ENCODE measurements at places on chromosomes 4 and X. TPM values are rescaled to one million over a fixed set of nuclear protein-coding genes. Genes with fewer than 3 reads are reported as not detected.

The MAOB gene
- 0.10 TPM for total RNA-seq

The NAP1L5 gene
- total RNA-seq = 5.9 TPM

The VCX3B gene
- total RNA-seq = not detected

The GAGE12H gene
- total RNA-seq = not detected

The NDP gene
- total RNA-seq = not detected

The RAI2 gene
- 0.82 TPM for total RNA-seq

The ATOH1 gene
- not detected for total RNA-seq

The PAGE1 gene
- total RNA-seq = not detected

The CRMP1 gene
- total RNA-seq = not detected

The FAM236D gene
- not detected for total RNA-seq

All from activated T-cell treated with anti-CD3 and anti-CD28 coated beads, Interleukin-2, amount 50 U/mL, for 72 hours (primary cell).